ENCODE measurements at places on chromosomes 5 and 9.

DNA sequence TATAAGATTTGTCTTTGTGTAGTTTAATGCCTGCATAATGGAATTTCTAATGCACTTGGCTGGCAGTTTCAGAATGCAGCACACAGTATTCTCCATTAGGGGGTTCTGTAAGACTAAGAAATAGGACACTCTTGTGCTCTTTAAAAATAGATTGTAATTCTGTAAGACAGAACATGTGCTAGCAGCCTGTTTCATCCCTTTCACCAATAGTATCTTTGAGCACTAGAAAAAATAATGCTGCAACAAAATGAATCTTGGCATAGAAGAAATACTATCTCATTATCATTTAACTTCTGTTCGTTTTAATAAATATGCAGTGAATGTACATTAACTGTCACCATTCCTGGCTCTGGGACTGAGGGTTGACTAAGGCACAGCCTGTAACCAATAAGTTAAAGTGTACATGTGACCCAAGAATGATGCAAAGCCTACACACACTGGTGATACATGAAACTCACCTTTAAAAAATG, 23.8 kb upstream of the ZNF622 start:
- DNase-seq = no peak

DNA sequence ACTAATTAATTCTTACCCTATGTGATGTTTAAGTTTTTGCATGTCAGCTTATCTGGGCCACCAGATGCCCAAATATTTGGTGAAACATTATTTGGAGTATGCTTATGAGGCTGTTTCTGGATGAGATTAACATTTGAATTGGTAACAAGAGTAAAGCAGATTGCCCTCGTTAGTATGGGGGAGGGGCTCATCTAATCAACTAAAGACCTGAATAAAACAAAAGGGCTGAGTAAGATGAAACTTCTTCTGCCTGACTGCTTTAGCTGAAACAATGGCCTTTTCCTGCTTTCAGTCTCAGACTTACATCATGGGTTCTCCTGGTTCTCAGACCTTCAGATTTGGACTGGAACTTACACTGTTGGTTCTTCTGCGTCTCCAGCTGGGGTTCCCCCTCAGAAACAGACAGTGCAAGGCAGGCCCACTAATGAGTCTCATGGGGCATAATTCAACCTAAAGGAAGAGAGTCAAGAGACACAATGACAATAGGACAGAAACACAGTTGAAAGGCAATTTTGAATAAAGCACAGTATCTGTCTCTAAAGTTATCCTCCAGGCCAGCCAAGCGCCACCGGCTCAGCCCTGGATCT, 288.4 kb downstream of the CAAP1 start:
- DNase-seq = no peak

DNA sequence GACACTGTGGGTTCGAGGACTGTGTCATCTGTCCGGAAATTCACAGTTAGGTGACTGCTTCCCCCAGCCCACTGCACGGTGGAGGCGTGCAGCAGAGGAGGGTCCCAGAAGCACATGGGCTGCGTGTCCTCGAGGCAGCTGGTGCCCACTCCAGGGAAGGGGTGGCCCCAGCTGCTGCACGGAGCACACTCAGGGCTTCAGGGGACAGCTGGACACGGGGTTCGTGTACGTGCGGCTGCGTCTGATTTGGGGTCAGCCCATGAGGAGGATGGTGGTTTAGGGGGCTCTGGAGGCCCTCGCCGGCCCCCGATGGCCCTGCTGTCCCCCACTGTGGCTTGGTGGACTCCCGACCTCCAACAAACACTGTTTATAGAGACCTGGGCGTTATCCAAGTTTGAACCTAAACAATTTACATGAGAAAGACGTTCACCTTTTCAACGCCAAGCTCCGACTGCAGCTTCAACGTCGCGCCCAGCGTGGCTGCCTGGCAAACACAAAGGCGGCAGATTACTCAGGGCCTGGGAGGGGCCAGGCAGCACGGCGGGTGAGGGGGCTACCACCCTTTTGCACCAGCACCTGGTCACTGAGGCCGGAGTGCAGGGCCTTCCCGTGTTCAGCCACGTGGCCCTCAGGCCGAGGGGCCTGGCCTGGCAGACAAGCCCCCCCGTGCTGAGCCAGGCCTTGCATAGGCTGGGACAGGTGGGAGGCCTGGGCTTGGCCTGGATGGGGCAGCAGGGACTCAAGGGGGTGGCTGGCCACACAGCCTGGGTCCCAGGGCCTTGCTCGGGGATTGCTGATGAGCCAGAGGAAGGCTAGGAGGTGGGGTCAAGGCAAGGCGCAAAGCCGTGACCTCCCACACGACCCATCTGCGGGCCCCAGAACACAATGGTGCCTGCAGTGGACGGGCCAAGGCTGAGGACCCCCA, 55.2 kb downstream of the EXD3 start:
- DNase-seq = no peak

DNA sequence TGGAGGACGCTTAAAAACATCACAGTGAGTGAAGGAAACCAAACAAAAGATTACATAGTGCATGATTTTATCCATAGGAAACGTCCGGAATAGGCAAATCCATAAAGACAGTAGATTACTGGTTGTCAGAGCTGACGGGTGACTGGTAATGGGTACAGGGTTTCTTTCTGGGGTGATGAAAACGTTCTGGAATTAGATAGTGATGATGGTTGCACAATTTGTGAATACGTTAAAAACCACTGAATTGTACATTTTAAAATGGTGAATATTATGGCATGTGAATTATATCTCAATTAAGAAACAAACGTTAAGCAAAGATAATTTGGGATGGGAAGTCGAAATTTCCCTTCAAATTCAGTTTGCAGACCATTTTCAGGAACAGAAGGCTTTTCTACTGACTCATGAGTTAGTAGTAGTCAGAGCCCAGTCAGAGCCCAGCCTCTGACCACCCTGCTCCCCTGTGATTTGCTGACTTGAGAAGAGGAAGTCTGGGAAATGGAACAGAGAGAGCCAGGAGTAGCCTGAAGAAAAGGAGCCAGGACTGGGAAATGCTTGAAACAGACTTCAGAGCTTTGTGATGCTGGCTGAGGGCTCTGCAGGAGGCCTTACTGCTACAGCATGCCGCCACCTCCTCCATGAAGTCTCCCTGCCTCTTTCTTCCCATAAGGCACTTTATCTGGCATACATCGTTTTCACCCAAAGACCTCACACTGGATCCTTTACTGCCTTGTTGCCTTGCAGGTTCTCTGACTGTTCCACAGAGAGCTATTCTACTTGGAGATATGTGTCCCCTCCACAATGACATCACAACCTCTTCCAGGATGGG, 46.4 kb upstream of the CTNNA1 start:
- DNase-seq = peak; percentile 24

GRCh38 chr5:41636605-41637004, 126.2 kb upstream of the PLCXD3 start:
- no peak for DNase-seq

GRCh38 chr5:127313847-127314473, 23.4 kb downstream of the MEGF10 start:
- peak; percentile 32 for DNase-seq

GRCh38 chr9:76896035-76896434, 9.9 kb downstream of the PRUNE2 start:
- DNase-seq = no peak

- no peak for DNase-seq
Observed at GRCh38 chr5:22780756-22781155, 72.4 kb downstream of the CDH12 start.

- DNase-seq = no peak
Observed at GRCh38 chr5:112534611-112535255, 115.7 kb upstream of the EPB41L4A start.

All from femur (tissue), 1 donor.